ENCODE measurements at places on chromosomes 3 and 15.

GRCh38 chr15:42153874-42154211 is 2.6 kb downstream of the PLA2G4F start:
- DNase-seq = no peak

DNA sequence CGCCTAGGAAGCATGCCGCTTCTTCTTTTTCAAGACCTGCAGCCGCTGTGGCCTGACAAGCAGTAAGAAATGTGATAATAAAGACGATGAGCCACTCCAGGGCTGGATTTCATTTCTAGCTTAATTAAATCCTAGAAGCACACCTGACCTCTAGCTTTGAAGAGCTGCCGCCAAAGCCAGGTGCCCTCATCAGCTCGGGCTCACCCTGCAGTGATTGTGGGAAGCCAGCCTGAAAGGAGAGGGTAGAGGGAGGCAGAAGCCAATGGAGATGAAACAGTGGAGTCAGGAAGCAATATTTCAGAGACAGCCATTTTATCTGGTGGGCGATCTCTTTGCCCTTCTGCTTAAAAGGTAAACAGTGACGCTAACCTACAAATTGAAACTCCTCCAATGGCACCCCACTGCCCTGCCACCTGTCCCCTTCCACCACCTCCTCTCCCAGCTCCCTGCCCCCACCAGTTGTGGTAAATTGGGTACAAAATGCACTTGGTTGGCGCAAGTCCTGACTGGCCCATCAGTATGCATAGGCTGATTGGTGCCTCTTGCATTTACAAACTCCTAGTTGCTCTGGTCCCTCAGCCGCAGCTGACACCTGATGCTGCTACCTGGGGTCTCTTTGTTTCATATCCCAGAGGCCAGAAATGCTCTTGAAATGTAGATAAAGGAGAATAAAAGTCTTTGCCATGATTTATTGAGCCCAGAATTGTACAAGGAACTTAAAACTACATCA is 385.3 kb downstream of the PDCD6IP start:
- no peak for DNase-seq

DNA sequence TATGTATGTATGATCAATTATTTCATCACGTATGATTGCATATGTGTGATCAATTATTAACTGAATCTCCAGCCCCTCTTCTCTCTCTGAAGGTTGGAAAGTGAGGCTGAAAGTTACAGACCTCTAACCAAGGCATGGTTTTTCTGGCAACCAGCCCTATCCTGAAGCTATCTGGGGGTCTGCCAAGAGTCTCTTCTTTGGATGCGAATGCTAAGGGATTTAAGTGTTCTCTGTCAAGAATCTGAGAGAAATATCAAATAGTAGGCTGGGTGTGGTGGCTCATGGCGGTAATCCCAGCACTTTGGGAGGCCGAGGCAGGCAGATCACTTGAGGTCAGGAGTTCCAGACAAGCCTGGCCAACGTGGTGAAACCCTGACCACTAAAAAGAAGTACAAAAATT is 8.1 kb downstream of the NKTR start:
- no peak for DNase-seq

GRCh38 chr15:99438224-99438585 is 127.6 kb upstream of the MEF2A start:
- no peak for DNase-seq

DNA sequence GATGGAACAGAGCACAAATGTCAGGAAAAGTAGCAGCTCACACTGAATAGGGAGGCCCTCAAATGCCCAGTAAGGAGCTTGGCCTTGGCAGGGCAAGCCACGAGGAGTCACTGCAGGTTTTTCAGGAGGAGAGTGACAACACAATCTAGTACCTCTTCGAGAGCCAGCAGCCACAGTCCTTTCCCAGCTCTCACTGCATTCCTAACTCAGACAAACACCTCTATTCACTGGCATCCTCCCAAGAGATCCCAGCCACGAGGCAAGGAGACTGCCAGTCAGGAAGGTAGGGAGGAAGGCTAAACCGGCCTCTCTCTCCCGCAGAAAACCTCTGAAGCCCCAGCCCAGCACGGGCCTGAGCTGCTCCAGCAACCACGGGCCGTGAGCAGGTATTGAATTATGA is 146.0 kb upstream of the SMAD3 start:
- DNase-seq = no peak

- DNase-seq = no peak
Measured at GRCh38 chr3:177552051-177552450, 354.8 kb upstream of the TBL1XR1 start.

DNA sequence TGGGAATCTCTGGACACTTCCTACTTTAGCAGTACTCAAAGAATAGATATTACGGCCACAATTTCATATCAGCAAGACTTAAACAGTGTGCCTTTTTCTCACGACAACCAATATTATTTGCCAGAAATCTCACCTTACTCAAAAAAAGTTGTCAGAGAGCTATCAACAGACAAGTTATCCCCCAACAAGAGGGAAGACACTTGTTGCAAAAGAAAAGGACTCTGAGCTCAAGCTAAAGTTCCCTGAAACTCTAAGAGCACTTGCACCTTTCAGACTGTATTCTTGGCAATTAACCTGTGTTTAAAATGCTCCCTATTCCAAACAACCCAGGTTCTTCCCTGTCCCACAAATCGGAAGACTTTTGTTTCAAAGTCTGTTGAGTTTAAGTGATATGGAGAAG is 4.5 kb downstream of the LRIG1 start:
- DNase-seq = no peak

GRCh38 chr15:79978655-79979514 is 7.9 kb upstream of the BCL2A1 start:
- DNase-seq = no peak

- DNase-seq = no peak
Measured at GRCh38 chr3:131047582-131047981, 20.9 kb downstream of the NEK11 start.

- no peak for DNase-seq
Measured at GRCh38 chr3:128950223-128950938, 43.5 kb downstream of the CFAP92 start.

DNA sequence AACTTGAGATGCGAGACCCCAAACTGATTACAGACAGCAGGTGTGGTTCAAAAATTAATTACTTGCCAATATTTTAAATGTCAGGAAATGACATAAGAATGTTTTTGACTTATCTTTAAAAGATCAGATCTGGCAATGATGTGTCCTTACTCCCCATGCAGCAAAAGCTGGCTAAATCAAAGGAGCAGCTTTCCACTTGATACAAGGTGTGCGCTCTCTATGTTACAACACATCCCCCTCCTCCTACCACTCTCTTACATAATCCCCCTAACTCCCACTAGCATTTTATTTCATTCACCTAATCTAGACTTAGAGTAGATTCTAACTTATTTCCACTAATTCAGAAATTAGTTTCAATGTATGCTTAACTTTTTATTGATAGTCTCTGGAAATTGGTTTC is 609.0 kb downstream of the GRM7 start:
- no peak for DNase-seq

DNA sequence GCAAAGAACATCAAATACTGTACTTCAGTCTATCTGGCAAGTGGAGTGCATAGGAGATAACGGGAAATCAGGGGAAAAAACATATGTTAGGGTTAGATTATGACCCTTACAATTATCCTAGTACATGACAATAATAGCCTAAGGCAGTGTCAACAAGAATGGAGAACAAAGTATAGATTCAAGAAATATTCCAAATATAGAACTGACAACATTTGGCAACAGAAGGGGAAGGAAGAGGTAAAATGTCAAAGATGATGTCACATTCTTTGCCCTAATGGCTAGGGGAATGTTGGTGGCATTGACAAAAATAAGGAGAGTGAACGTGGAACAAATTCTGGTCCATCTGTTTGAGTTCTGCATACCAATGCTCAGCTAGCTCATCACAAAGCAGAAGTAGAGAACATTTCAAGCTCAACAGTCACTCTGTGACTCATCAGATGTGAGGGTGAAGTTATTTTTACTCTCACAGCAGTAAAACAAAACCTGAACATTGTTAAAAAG is 15.5 kb upstream of the ATP8B4 start:
- DNase-seq = no peak

GRCh38 chr15:67097930-67098740 is 32.7 kb downstream of the SMAD3 start:
- DNase-seq = no peak

- no peak for DNase-seq
Measured at GRCh38 chr3:87390353-87390752, 114.0 kb upstream of the POU1F1 start.

GRCh38 chr3:36060950-36061349 is 319.4 kb upstream of the STAC start:
- no peak for DNase-seq

DNA sequence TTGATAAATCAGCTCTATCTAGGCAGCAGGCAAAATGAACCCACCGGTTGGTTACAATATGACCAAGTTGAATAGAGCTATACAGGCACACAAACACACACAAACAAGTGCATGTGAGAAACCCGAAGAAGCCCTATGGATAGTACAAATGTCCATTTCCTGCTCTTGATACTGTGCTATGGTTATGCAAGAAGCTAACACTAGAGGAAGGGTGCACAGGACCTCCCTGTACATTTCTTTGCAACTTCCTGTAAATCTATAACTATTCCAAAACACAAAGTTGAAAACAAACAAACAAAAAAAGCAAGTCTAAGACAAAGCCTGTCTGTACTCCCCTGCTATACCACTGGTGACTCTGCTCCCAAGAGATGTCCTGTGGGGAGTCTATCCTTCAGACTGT is 8.2 kb upstream of the FAM240A start:
- DNase-seq = no peak

- no peak for DNase-seq
Measured at GRCh38 chr3:169869484-169870220, at the start of gene LRRC31. Gene LRRC31, minus strand, starts transcription at chr3:169869935. Its CDS starts 128 bp downstream, at chr3:169869807.

- DNase-seq = no peak
Measured at GRCh38 chr15:41996921-41997592, 23.8 kb downstream of the PLA2G4E start.

GRCh38 chr3:171446801-171447578 is 13.2 kb downstream of the TNIK start:
- no peak for DNase-seq

DNA sequence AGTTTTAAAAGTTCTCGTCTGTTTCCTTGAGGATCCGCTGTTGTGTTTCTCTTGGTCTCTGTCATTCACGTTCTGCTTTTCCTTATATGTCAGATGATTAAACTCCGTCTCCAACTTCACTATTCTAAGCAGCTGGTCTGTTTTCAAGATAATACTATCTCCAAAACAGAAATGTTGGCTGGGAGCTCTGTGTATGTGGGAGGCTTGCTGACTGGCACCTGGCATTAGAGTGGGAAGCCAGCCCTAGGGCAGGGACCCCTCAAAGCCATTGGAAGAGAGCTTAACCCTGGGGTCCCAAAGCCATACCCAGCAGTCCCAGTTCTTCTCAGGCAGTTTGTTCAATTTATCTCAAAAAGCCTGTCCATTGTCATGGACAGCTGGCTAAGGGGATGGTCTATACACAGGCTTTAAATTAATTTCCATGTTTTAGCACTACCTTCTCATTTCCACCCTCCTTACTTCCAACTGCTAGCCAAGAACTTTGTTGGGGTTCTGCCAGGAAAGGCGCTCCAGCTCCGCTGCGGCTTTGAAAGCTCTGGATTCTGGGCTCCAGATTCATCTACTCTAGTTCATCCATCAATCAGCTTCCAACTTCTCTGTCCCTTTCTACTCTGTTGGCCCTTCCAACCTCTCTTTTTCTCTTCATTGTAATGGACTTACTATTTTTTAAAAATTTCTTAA is 9.2 kb downstream of the BTBD1 start:
- DNase-seq = no peak

DNA sequence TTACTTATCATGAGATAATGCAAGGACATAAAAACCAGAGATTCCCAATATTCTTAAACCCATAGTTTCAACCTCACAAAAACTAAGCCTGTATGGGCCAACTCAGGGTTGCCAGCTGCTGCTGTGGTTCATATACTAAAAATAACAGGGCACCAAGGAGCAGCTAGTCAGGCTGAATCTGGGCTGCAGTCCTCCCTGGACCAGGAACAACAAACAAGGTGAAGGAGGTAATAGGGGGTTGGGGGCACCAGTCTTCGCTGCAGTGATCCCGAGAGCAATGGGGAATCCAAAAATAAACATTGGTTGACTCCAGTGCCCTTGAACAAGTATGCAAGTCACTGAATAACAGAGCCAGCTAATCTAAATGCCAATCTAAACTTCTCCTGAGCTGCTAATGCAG is 108.9 kb downstream of the MECOM start:
- no peak for DNase-seq
